ENCODE measurements at places on chromosomes 2 and 18. TPM values are rescaled to one million over a fixed set of nuclear protein-coding genes. Genes with fewer than 3 reads are reported as not detected.

CYP27C1 gene
- total RNA-seq: not detected

GRCh38 chr2:9714630-9715214 is 83.9 kb upstream of the YWHAQ start:
- DNase-seq: no peak

- DNase-seq: no peak
These were observed 23.4 kb upstream of the FAM110C start for GRCh38 chr2:69366-70344.

- no peak for DNase-seq
These were observed 5.0 kb downstream of the CNDP1 start for GRCh38 chr18:74539289-74539688.

- DNase-seq: no peak
These were observed 124.1 kb downstream of the PARD3B start for GRCh38 chr2:204669382-204669781.

GRCh38 chr2:160489111-160489510 is 4.5 kb downstream of the RBMS1 start:
- no peak for DNase-seq

GRCh38 chr2:213104092-213104902 is 47.1 kb downstream of the IKZF2 start:
- peak; percentile 29 for DNase-seq

GRCh38 chr2:10035053-10035422 is 8.3 kb upstream of the KLF11 start:
- no peak for DNase-seq

DNA sequence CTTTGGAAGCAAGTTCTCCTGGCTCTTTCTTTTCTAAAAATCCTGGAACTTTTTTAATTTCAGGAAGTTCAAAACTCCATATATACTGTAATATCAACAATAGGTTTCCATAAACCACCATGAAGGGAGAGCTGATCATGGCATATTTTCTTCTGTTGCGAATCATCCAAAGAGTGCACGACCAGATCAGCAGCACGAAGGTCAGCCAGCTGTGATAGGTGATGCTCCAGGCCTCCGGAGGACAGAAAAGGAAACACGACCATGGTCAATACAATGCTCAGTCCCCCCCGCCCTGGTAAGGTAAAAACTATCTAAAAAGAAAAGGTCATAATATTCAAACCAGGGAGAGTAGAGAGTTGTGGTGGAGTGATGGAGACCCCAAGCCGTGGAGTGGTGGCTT is 268.9 kb downstream of the NAPG start:
- DNase-seq: no peak

GRCh38 chr2:135299658-135300244 is 231.3 kb downstream of the ZRANB3 start:
- no peak for DNase-seq

- DNase-seq: no peak
These were observed 147.6 kb upstream of the SMAD7 start for GRCh38 chr18:49098386-49098785.

- DNase-seq: no peak
These were observed 124.7 kb upstream of the SPATS2L start for GRCh38 chr2:200181755-200182154.

- DNase-seq: no peak
These were observed 521 bp downstream of the MYCN start for GRCh38 chr2:15940661-15941480.

Data from gastrocnemius medialis (tissue), 4 donors.